ENCODE measurements at places on chromosomes 12 and 14.

DNA sequence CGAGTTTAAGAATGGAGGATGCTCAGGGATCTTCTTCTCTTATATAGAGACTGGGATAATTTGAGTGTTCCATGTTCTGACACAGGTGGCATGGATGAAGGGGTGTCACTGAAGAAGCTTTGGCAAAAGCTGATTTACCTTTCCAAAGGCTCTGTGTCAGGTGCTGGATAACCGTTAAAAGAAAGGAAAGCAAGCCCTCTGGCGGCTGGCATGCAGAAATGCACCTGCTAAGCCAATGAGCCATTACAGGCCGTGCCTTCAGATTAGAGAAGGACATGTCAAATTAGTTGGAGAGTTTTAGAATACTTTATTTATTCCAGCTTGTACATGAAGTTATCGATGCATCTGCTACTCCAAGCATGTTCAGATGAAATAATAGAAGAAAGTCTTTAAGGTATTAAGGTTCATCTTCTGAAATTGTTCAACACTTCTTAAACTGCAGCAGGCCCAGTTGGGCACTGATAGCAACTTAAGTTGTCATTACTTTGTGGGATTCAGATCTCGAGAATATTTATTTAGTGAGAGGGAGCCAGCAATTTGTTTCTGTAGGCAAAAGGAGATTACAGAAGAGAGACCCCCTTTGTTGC is 678.2 kb downstream of the NRXN3 start:
- DNase-seq = peak; percentile 32

DNA sequence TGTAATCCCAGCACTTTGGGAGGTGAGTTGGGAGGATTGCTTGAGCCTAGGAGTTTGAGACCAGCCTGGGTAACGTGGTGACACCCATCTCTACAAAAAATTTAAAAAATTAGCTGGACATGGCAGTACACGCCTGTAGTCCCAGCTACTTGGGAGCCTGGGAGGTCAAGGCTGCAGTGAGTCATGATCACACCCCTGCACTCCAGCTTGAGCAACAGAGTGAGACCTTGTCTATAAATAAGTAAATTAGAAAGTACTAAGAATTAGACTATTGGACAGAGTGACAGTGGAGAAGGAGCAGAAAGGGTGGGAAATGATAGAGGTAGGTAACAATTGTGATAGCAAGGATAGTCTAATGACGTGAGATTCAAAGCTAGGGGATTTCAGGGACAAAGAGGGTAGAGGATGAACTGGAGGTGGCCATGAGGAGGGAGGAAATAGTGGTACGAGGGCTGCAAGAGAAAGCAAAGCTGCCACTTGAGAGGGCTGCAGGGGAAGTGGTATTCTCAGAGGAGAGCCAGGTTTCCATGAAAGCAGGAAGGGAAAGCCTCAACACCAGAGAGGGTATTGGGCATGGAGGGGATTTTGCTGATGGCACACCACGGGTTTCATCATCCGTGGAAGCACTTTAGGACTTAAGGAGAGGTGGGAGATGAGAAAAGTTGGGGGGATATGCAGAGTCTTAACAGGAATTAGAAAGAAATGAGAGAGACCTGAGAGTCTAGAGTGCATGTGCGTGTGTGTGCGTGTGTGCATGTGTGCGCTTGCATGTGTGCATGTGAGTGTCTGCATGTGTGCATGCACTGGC is 85.6 kb downstream of the SYNE2 start:
- peak; percentile 52 for DNase-seq

DNA sequence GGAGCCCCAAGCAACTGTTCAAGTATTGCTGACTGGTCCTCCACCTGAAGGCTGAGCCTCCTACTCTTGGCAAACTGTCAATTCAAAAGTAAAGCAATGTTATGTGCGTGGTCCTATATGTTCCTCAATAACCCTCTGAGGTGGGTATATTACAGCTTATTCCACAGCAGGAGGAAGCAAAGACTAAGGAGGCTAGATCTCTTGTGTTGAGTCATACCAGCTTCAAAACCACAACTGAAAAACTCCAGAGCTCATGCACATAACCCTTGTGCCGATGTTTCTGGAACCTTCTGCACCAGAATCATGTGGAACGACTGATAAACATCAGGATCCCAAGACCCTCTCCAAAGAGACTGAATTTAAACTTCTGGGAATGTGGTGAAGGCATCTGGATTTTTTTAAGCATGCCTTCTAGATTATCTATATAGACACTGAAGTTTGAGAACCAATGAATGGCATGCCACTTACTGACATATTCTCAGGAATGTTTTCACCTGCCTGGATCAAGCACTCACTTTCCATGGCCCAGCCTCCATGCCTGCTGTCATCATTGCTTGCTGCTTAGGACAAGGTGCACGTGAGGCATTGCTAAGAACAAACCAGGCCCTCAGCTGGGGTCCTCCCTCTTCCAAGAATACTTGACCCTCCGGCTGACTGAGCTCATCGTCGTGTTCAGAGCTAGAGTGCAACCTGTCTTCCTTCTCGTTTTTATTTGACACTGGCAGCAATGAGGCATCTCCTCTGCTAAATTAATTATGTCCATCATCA is 194.7 kb downstream of the BCL11B start:
- no peak for DNase-seq

GRCh38 chr12:104643819-104644669 is 187.3 kb downstream of the CHST11 start:
- no peak for DNase-seq

GRCh38 chr14:20659813-20660395 is 18.4 kb upstream of the OR6S1 start:
- DNase-seq = no peak

- no peak for DNase-seq
Observed at GRCh38 chr14:90489916-90490719, 93.3 kb downstream of the CALM1 start.

- no peak for DNase-seq
Observed at GRCh38 chr14:60723907-60724618, at the start of gene SIX4. TSS of gene SIX4 (minus strand) at chr14:60724351. CDS start at chr14:60724074, 277 bp downstream.

DNA sequence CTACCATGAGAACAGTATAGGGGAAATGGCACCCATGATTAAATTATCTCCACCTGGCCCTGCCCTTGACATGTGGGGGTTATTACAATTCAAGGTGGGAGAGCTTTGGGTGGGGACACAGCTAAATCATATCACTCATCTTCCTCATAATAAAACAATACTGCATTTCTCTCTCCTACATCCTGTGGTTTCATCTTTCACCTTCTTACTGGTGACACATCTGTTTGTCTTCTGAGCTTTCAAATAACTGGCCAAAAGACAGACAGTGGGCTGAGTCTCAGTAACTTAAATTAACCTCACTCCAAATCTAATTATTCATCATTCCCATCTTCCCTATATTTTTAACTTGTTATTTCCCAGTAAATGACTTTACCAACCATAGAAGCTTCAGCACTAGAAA is 729.7 kb upstream of the USP15 start:
- DNase-seq = no peak

GRCh38 chr14:69708586-69709560 is 58.1 kb upstream of the SRSF5 start:
- peak; percentile 52 for DNase-seq

DNA sequence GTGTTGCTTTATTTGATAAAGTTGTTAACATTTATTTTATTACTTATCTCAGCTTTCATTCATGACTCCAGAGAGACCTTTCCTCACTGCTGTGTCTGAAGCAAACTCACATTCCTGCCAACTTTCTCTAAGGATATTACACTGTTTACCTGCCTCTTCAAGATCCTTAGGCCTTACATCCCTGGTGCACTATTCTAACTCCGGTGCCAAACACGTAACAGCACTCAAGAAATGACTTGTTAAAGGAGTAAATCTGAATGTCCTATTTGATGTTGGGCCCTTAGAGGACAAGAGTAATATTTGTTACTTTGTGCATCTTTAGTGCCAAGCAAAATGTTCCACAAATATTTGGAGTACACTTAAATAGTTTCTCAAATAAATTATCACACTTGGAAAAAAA is 324.1 kb upstream of the FLRT2 start:
- no peak for DNase-seq

DNA sequence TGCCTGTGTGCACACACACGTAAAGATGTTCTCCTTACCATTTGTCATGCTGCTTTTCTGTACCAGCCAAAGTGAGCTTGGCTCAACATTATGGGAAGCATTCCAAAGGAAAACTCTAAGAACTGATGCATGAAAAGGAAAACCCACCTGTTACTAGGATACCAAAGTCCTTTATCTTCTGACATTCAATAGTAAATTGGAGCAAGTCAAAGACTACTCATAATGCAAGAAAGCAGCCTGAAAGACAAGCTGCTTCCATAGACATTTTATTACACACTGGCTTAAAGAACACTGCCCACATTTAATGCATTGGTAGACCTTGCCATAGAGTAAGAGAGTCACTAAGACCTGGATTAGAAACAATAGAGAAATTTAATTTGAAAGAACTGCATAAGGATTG is 159.0 kb downstream of the LRIG3 start:
- DNase-seq = no peak

- DNase-seq = no peak
Observed at GRCh38 chr12:105933671-105934665, 204.8 kb downstream of the NUAK1 start.
